ENCODE measurements at places on chromosomes 3 and 15.

- DNase-seq, result no peak
These were observed 115.9 kb downstream of the NEK11 start for GRCh38 chr3:131142580-131142979.

GRCh38 chr3:134029734-134030378, at the start of gene SLCO2A1:
Gene SLCO2A1 (minus strand): TSS chr3:134029925. CDS start chr3:134029802, 123 bp downstream.
- no peak for DNase-seq

GRCh38 chr3:732326-732928, 360.4 kb upstream of the CNTN6 start:
- DNase-seq, result no peak

DNA sequence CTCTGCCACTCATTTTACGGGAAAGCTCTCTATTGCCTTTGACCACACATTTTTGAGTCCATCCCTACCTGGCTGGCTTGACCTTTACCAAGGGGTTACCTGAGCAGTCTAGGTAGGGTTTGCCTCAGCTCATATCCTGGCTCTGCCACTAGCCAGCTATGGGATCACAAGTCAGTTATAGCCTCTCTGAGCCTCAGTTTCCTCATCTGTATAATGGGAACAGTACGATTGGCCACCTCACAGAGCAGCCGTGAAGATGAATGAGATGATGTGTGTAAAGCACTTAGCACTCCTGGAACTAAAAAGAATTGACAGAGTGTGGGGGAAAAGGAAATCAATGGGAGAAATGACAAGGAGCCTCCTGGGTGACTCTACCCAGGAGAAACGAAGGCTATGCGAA, 28.0 kb downstream of the SPATA12 start:
- no peak for DNase-seq

- no peak for DNase-seq
These were observed 10.2 kb downstream of the ATP10A start for GRCh38 chr15:25852661-25853524.

- DNase-seq, result peak; percentile 20
These were observed 1.9 kb downstream of the VGLL4 start for GRCh38 chr3:11641683-11642430.

- DNase-seq, result no peak
These were observed 232.1 kb downstream of the CTNNB1 start for GRCh38 chr3:41431386-41431785.
